Large intestine (tissue), 12 donors: ENCODE measurements at places on chromosomes 12 and 14. TPM values are rescaled to one million over a fixed set of nuclear protein-coding genes. Genes with fewer than 3 reads are reported as not detected.

DNA sequence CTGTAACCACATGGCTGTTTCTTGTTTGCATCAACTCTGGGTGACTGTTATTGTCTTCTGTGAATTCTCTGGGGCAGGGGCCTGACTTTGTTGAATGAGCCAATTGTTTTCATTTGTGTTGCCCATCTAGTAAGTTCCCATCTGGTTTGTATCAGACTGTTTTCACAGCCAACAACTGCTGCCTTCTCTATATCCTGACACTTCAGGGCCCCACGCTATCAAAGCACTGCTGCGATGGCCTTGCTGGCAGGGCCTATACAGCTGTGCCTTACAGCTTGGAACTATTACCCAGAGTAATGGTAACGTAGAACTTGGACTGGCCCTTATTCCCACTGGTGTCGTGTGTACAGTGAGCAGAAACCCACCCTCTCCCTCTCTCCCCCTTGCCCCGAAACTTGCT lies 104.3 kb upstream of the DACT1 start:
- no peak overlapping the region for H3K27ac ChIP-seq
- H3K4me1 ChIP-seq: peaks cover 4% of the 10 kb centered on the region
- H3K36me3 ChIP-seq: no peaks in the 10 kb centered on the region
- no peaks in the 10 kb centered on the region for H3K27me3 ChIP-seq
- H3K4me3 ChIP-seq: no peak overlapping the region
- peak; percentile 19 for DNase-seq

DNA sequence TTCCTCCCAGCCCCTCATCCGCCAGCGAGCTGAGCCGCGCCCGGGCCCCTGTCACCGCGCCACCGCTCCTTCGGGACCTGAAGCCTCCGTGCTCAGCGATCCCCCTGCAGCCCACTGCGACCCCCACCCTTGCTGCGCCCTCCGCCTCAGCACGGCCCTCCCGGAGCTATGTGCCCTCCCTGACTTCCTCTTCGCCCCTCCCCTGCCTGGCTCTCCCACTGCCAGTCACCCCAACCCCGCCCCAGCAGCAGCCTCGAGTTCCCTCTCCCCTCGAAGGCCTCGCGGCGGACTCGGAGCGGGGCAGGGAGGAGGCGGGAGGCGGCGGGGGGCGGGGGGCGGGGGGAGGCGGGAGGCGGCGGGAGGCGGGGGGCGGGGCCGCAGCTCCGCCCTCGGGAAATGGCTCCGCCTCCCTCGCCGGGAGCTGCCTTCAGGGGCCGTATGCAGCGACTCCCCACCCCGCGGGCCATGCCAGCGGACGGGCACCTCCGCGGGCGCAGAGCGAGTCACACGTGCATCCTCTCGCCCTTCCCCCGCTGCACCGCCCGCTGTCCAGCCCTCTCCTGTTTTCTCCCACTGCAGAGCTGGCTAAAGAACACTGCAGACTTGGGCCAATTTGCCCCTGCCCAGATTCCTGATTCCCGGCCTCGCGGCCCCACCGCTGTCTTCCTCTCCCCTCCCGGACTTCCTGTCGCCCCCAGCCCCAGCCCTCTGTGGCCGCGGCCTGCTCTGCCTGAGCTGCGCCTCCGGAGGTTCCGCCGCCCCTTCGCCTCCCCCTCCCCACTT lies 29.1 kb upstream of the ADIPOR2 start:
- H3K4me1 ChIP-seq: peaks cover 30% of the 10 kb centered on the region
- H3K27me3 ChIP-seq: no peaks in the 10 kb centered on the region
- DNase-seq: peak; percentile 98
- peak overlapping the region; percentile 98 for H3K27ac ChIP-seq
- H3K36me3 ChIP-seq: no peaks in the 10 kb centered on the region

DNA sequence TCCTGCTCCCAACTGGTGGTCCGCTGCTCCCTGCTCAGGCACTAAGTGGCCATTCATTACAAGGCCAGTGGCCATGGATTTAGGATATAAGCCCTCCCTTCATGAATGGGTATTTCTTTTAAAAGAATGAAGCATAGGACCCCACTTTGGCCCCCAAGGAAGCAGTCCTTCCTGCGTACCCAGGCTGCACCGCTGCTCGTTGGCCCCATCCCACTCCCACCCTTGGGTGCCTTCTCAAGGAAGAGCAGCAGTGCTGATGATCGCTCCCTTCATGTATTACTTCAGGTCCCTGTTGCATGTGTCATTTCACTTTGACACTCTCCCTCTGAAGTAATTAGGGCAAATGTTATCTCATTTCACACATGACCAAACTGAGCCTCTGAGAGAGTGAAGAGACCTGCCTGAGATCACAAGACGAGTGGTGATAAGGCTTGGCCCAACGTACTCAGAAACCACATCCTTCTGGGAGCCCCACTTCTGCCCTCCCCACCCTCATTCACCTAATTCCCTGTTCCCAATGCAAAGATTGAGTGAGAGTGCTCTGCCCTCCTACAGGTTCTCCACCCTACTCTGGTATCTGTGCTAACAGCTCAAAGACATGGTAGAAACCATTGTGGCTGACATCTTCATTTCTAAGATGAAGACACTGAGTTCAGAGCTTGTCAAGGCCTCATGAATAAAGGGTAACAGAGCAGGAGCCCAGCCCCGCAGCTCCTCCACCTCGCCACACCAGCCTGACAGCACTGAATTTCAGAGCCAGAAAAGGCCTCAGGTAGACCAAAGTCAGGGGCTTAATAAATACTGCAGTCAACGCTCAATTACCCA lies 10.3 kb upstream of the KRT2 start:
- no peaks in the 10 kb centered on the region for H3K36me3 ChIP-seq
- no peak overlapping the region for H3K27ac ChIP-seq
- DNase-seq: peak; percentile 86
- H3K27me3 ChIP-seq: no peaks in the 10 kb centered on the region
- H3K4me3 ChIP-seq: no peak overlapping the region

DNA sequence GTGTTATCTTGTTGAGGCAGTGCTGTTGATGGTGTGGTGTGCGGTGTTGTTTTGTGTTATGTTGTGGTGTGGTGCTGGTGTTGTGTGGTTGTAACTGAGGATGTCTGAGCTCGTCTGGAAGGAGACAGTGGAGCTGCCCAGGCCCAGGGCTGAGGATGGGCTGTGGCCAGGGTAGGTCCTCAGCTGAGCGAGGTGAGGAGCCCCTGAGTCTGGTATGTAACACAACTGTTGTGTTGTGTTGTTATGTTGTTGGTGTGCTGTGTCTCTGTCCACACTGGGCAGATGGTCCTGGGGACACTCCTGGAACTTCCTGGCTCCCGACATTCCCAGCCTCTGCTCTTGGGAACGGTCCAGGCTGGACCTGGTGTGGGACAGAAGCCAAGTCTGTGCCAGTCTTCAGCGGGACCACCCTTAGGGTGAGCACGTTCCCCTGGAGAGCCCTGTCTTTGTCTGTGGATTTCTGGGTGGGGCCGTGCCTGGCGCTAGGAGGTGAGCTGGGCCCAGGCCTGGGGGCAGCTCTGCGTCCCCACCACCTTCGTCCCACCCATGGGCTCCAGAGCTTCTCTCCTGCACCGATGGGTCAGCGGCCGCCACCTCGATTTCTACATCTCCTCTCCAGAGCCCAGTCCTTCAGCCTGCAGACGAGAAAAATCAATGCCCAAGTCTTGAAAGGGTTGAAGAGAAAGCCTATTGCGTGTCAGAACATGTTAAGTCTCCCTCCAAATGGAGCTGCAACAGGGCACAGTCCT lies 27.4 kb upstream of the SFSWAP start:
- DNase-seq: no peak
- H3K4me3 ChIP-seq: no peak overlapping the region
- no peak overlapping the region for H3K27ac ChIP-seq
- H3K27me3 ChIP-seq: peaks cover 7% of the 10 kb centered on the region

DNA sequence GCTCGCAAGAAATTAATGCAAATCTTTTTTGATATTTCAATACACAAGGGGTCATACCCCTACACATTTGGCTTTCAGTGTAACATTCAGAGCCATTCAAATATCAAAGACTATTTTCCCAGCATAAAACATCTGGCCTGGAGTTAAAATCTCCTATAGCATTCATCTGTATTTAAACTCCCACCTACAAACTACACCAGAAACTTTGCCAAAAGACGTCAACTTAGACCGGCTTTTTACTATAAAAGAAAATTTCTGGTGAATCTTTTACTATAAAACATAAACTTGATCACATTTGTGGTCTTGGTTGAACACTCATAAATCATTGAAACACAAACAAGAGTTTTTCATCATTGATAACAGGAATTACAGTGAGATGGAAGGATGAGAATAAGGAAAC lies 473.3 kb upstream of the DCN start:
- DNase-seq: no peak
- H3K27ac ChIP-seq: no peak overlapping the region
- H3K4me1 ChIP-seq: no peaks in the 10 kb centered on the region

GRCh38 chr14:53350866-53351265 lies 197.7 kb upstream of the DDHD1 start:
- H3K4me1 ChIP-seq: no peaks in the 10 kb centered on the region
- H3K27ac ChIP-seq: no peak overlapping the region
- H3K27me3 ChIP-seq: no peaks in the 10 kb centered on the region
- no peak overlapping the region for H3K4me3 ChIP-seq
- no peak for DNase-seq

- no peak overlapping the region for H3K4me3 ChIP-seq
- no peak overlapping the region for H3K27ac ChIP-seq
- no peaks in the 10 kb centered on the region for H3K36me3 ChIP-seq
- no peaks in the 10 kb centered on the region for H3K27me3 ChIP-seq
These were observed 821.9 kb downstream of the VRK1 start for GRCh38 chr14:97618917-97619690.

- DNase-seq: no peak
- no peaks in the 10 kb centered on the region for H3K36me3 ChIP-seq
- no peaks in the 10 kb centered on the region for H3K4me1 ChIP-seq
- H3K4me3 ChIP-seq: no peak overlapping the region
- no peak overlapping the region for H3K27ac ChIP-seq
These were observed 277.1 kb downstream of the FOXG1 start for GRCh38 chr14:29043737-29044136.

GRCh38 chr14:74429991-74430390 lies 4.0 kb upstream of the SYNDIG1L start:
- DNase-seq: no peak
- H3K27ac ChIP-seq: no peak overlapping the region
- H3K27me3 ChIP-seq: peaks cover 28% of the 10 kb centered on the region
- no peaks in the 10 kb centered on the region for H3K36me3 ChIP-seq

GRCh38 chr12:16530268-16530850 lies 75.6 kb downstream of the LMO3 start:
- DNase-seq: no peak
- no peaks in the 10 kb centered on the region for H3K27me3 ChIP-seq
- H3K36me3 ChIP-seq: no peaks in the 10 kb centered on the region
- no peak overlapping the region for H3K27ac ChIP-seq

- H3K4me1 ChIP-seq: no peaks in the 10 kb centered on the region
- no peak overlapping the region for H3K4me3 ChIP-seq
- H3K27me3 ChIP-seq: no peaks in the 10 kb centered on the region
These were observed 286.7 kb upstream of the ATXN7L3B start for GRCh38 chr12:74250891-74251290.

- H3K36me3 ChIP-seq: no peaks in the 10 kb centered on the region
- DNase-seq: no peak
- no peaks in the 10 kb centered on the region for H3K27me3 ChIP-seq
- H3K27ac ChIP-seq: no peak overlapping the region
- peaks cover 11% of the 10 kb centered on the region for H3K4me1 ChIP-seq
These were observed 33.0 kb upstream of the VWF start for GRCh38 chr12:6157482-6157881.

DNA sequence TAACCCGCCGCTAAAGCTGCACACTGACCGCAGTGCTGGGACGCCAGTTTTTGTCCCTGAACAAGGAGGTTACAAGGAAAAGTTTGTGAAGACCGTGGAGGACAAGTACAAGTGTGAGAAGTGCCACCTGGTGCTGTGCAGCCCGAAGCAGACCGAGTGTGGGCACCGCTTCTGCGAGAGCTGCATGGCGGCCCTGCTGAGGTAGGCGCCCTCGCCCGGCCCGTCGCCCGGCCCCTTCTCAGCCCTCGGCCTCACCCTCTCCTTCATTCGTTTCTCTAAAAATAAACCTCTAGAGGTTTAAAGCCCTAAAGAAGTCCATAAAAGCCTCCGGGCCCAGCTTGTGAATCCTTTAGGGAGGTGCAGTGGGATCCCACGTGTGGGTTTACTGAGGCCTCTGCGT lies 52.2 kb upstream of the AMN start:
- DNase-seq: no peak
- H3K27me3 ChIP-seq: no peaks in the 10 kb centered on the region
- H3K4me1 ChIP-seq: peaks cover 23% of the 10 kb centered on the region
- H3K36me3 ChIP-seq: peaks cover 25% of the 10 kb centered on the region
- no peak overlapping the region for H3K27ac ChIP-seq

DNA sequence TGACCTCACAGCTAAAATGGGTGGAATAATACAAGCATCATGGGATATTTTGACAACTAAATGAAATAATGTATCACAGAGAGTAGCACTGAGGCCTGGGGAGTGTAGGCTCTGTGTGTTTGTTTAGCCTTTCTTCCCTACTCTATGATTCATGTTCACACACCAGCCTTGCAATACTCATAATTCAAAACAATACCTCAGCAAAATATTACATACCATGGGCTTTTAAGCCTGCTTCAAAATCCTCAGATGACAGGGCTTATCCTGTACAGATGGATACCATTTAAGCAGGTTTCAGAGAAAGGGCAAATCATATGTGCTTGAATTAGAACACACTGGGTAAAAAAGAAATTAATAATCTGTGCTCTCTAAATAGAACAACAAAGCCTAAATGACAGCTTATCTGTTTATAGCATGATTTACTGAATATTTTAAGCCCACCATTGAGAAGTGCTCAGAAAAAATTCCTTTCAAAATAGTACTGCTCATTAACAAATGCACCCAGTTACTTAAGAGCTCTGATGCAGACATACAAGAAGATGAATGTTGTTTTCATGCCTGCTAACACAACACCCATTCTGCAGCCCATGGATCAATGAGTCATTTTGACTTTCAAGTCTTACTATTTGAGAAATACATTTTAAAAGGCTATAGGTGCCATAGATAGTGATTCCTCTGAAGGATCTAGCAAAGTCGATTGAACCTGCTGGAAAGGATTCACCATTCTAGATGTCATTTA lies 84.9 kb upstream of the ADAMTS20 start:
- no peaks in the 10 kb centered on the region for H3K4me1 ChIP-seq
- no peak for DNase-seq
- no peak overlapping the region for H3K27ac ChIP-seq
- no peaks in the 10 kb centered on the region for H3K36me3 ChIP-seq
- no peaks in the 10 kb centered on the region for H3K27me3 ChIP-seq

The SLC6A15 gene
- 1.8 TPM for polyA plus RNA-seq

The CLEC4A gene
- 5.3 TPM for polyA plus RNA-seq

The KRT5 gene
- 1.8 TPM for polyA plus RNA-seq

The GYS2 gene
- 0.03 TPM for polyA plus RNA-seq

The KRT80 gene
- polyA plus RNA-seq: 0.45 TPM

The ASB2 gene
- polyA plus RNA-seq: 12.1 TPM

The COCH gene
- 2.2 TPM for polyA plus RNA-seq

The HPD gene
- 0.27 TPM for polyA plus RNA-seq
